Erythroblast (primary cell): ENCODE measurements at places on chromosomes 11 and 22.

- DNase-seq, result no peak
These were observed 79.3 kb upstream of the SUSD2 start for GRCh38 chr22:24101966-24102365.

DNA sequence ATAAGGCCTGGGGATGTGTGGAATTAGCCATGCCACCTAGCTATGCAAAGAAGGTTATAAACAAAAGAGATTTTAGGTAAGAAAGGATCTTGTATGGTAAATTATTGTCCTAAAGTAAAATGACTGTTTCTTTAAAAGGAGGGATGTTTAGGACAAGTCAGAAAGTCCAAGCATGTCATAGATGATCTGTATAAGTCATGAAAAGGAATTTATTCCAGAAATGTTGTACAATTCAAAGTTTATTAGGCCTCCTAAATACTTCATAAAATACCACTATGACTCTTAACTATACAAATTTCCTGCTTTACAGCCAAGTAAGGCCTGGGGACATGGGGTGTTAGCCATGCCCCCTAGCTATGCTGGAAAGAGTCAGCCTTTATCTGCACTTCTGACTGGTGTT is 22.7 kb downstream of the OR5A2 start:
- peak; percentile 4 for DNase-seq

DNA sequence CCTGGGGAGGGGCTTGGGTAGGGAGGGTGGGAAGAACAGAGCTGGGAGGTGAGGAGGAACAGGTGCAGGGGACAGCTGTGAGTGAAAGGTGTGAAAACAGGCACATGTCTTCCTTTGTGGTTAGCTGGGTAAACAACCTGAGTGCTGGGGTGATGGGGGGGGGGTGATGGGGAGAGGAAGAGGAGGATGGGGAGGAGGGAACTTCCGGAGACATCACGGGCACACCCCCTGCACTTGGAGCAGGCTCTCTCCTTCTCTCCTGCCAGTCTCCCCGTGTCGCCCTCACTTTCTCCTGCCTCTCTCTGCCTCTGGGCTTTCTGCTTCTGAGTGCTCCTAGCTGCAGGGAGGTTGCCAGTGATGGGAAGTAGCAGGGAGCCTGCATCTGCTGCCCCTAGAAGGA is 8.8 kb downstream of the CXCR5 start:
- no peak for DNase-seq

DNA sequence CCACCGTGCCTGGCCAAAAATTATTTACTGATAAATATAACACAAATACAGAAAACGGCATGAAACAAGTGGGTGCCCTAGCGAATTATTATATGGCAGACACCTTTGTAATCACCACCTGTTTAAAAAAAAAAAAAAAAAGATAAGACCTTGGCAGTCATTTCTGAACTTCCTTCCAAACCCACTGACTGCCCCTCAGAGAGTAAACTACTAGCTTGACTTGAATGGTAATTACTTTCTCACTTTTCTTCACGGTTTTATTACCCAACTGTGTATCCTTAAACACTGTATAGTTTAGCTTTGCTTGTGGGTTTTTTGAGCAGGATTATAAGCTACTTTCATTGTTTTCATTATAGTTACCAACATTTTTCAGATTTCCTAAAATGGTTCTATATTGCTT is 23.7 kb downstream of the SFI1 start:
- no peak for DNase-seq

GRCh38 chr11:83477772-83478171 is 191.6 kb upstream of the CCDC90B start:
- DNase-seq, result no peak

DNA sequence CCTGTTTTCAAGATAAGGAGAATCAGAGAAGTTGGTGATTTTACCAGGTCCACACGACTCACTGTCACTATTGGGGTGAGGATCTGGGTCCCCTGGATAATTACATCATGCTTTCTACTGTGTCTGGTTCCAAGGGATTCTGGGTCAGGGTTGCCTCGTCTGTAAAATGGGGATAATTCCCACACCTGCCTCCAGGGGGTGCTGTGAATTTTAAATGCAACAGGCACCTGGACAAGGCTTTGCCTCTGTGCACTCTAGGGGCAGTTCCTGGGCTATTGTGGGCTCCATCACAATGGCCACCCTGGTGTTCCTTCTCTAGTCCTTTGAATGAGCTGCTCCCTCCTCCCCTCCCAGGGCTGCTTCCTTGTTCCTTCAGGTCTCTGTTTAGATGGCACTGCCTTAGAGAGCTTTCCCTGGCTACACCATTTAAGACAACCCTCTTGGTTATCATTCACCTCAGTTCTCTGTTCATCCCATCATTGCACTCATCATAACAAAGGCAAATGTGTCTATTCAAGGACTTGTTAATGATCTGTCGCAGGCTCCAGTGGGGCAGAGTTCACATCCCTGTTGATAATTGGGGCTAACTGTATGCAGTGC is 178.6 kb downstream of the MIAT start:
- peak; percentile 75 for DNase-seq

DNA sequence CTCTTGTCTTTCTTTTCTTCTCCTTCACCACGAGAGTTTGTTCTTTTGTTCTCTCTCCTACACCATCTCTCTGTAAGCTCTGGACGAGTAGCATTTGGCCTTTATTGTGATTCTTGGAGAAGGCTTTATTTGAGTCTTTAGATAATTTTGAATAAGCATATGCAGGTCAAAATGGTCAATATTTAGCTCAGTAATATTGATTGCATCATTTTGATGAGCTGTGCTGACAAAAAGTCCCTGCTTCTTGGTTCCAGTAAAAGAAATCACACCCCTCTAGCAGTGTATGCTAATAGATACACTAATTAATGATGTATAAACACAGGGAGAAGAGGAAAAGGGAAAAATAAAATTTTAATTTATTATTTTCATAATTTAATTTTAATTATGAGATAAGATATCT is 25.8 kb upstream of the MUC15 start:
- no peak for DNase-seq
